Stimulated activated CD8-positive, alpha-beta memory T cell treated with anti-CD3 and anti-CD28 coated beads, Interleukin-15, amount 100 ng/mL, for 4 hours (primary cell): ENCODE measurements at places on chromosomes 12 and 14.

GRCh38 chr14:57736391-57736790 lies 129.5 kb downstream of the SLC35F4 start:
- DNase-seq: no peak

DNA sequence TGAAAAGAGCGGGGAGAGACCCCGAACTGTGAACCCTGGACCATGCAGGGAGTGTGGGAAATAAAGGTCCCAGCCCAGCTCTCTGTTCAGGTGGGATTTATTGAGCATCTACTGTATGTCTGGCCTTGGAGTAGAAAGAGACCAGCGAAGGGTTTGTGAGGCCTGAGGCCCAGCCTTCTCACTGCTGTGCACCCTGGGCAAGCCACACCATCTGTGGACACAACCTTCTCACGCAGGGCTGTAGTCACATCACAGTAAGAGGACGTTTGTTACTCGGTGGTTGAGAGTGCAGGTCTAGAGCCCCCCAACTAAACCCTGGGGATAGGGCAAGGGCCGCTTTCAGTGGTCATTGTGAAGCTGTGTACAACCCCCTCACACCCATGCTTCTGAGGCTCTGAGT lies 18.2 kb downstream of the FAM222A start:
- no peak for DNase-seq

DNA sequence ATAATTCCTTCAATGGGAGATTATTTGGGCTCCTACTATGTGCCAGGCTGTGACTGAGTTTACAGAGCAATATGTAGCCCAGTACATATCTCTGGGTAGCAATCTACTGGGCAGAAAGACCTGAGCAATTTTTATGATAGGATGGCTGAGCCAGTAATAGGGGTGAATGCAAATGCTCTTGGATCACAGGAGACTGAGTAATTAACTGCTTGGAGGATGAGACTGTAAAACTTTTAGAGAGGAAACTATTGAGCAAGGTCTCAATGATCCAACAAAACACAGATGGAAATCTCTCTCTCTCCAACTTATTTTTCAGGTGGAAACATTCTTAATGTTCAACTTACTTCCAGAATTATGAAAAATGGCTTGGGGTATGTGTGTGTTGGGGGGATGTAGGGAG lies 402.2 kb downstream of the AEBP2 start:
- no peak for DNase-seq

DNA sequence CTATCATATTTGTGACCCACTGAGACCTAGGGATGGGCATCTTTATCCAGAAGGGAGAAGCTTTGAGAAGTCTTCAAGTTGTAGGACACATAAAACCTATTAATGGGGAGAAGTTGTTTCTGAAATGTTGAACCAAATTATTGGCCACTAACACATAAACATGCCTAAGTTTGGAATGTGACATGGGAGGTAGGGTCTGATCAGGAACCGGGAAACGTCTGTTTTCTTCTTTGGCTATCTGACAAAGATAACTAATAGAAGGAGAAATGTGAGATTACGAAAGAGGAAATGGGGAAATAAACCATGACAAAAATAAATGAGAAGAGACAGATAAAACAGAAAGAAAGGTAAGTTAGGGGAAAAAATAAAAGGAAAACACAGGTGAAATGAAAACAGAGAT lies 425.2 kb downstream of the EGLN3 start:
- no peak for DNase-seq

DNA sequence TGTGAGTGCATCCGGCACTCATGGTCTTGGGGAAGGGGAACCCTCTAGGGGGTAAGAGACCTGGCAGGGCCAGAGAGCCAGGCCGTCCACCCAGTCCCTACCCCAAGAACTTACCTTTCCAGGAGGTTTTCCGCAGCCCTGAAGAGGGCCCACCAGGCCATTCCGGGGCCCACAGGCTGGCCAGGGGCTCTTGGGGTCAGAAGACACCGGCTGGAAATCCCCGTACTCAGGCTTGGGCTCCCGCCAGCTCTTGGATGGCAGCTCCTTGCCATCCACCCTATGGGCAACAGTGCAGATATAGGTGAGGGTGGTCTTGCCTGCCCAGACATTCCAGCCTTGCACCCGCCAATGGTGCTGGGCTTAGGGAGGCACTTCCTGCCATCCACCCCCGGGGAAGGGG lies 34.6 kb downstream of the NCKAP5L start:
- DNase-seq: no peak

GRCh38 chr14:82536566-82536965 lies 1002.9 kb upstream of the SEL1L start:
- no peak for DNase-seq

GRCh38 chr12:109981311-109981710 lies 14.9 kb downstream of the GIT2 start:
- no peak for DNase-seq

DNA sequence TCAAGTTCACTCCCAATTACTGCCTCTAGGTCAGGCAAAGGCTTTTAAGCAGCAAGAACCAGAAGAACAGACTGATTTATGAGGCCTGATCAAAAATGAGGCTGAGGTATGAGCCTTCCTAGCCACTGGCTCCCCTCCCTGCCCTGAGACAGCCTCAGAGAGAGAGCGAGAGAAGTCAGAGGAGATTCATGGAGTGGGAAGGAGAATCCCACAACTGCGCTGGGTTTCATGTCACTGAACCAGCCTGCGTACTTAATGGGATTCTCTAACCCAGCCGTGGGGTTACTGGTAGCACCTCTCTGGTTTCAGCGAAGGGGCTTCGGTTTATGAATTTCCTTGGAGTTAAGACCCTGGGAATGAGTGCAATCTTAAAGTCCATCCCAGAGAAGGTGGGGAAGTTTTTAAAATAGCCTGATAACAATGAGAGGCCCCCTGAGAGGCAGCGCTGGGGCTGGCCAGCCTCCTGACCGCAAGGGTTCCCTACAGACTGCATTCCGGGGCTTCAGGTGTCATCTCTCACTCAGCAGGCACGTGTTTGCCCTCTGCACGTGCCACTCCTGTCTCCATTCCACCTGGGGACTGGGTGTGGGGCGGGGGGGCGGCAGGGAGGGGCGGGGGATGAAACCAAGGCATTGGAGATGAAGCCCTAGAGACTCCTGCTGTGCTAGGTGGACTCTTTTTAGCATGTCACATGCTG lies 6.1 kb upstream of the GPRC5A start:
- DNase-seq: no peak

DNA sequence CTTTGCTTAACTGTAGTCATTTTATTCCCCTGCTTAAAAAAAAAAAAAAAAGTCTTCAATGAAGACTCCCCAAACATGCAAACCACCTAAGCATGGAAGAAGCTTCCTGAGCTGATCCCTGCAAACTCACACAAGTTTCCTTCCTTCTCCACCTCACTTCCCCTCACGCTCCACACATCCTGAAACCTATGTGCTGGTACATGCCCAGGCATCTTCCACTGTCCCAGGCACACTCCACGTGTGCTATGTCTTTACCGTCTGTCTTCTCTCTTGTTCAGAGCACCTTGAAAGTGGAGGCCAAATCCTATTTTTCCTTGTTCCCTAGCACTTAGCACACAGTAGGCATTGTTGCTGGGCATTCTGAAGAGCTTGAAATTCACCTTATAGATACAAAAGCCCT lies 13.4 kb downstream of the LRIG3 start:
- DNase-seq: no peak

- no peak for DNase-seq
Measured at GRCh38 chr14:87816416-87816815, 176.6 kb downstream of the GALC start.

- DNase-seq: no peak
Measured at GRCh38 chr14:23529016-23529415, 22.5 kb downstream of the ZFHX2 start.
